ENCODE measurements at places on chromosomes 6 and 20.

DNA sequence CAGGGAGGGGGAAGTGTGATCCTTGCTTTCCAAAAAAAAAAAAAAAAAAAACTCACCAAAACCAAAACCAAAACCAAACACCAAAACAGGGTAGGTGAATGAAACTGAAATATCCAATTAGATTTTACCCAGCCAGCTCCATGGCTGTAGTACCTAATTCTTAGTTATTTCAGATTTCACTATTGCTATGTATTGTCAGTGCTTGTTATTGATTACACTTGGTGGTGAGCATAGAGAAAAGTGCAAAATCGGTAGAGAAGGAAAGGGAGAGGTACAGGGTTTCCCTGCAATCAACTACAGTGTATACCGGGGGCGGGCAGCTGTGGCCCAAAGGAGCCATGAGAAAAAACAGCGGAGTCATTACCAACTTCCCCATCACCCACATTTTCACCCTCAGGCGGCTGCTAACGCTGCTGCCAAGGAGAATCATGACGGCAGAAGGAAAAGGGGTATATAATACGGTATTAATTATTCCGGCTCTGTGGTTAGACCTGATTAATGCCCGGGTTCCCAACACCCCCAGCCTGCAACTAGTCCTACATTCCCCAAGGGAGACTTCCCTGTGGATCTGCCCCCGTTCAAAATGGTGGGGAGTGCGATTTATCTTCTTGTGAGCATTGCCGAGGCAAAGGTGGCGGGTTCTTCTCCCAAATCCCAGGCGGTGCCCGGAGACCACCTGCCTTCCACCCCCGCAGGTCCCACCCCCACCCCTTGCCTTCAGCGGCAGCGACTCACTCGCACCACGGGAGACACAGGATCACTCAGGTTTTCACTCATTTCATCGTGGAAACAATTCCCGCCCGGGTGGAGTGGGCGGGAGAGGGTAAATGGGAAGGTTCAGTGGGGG lies at the start of gene C6orf62:
TSS of gene C6orf62 (minus strand) at position 30 of the 847 bp plus-strand sequence. CDS start 486 bp downstream, outside the sequence.
- peak; percentile 45 for DNase-seq

- no peak for DNase-seq
These were observed 232.0 kb upstream of the PMEPA1 start for GRCh38 chr20:57941604-57942381.

DNA sequence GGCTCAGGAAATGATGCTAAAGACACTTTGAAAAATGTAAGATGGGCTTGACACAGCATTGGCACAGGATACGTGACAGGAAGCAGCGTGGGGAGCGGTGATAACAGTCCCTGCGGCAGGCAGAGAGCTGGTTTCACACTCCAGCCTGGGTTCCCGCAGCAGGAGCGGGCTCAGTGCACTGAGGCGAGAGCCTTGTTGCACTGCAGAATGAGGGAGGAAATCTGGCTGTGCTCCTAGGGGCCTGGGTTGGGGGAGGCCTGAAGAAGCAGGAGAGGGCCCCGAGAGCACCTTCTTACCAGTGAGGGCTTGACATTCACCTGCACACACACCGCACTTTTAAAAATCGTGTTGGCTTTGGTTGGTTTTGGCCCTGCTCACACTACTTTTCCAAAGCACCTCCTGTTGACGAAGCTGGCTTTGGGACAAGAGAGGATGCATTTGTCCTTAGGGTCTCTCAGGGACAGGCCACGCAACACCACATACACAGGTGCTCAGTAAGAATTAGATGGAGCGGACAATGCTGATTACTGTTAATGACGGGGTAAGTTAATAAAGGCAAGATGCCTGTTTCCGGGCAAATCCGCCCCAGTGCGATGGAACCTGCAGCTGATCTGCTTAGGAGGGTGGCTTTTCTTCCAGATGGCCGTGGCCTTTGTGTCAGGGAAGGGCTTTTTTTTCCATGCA lies 49.4 kb upstream of the ARMC2 start:
- peak; percentile 40 for DNase-seq

GRCh38 chr6:74631564-74631963 lies 574.3 kb downstream of the COL12A1 start:
- DNase-seq: no peak

- no peak for DNase-seq
These were observed 391.8 kb downstream of the CDH4 start for GRCh38 chr20:61643656-61644377.
